ENCODE measurements at places on chromosomes 6 and 20.

DNA sequence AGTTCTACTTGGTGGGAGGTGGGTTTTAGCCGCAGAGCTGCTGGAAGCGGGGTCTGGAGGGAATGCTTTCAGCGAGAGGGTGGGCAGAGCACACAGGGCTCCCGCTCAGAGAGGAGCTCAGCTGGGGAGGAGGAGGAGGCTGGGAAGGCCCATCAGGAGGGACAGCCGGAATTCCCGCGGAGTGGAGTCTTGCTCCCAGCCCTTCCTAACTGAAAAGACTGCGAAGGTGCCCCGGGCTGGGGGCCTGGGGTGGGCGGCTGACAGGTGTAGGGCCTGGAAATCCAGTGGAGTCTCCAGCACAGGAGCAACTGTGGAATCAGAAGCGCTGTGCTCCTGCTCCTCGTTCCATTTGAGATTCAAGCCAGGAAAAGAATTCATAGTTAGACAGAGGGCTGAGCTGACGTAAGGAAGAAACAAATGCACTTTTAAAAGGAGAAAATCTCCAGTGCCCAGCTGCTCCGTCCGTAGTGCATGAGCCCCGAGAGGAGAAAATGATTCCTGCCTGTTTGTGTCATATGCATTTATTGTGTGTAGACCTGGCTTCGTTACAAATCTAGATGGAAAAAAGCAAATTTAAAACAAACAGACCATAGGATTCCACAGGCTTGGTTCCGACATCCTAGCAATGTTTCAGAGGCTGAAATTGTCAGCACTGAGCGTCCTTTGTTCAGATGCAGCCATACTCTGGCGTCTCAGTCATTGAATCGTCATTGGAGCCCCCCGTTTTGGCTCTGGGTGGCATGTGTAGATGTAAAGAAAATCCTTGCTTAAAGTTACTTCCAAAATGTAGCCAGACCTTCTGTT, 197.7 kb downstream of the SMOC2 start:
- no peak for DNase-seq
- no peak overlapping the region for H3K27ac ChIP-seq
- H3K36me3 ChIP-seq, result no peaks in the 10 kb centered on the region
- H3K27me3 ChIP-seq, result no peaks in the 10 kb centered on the region
- H3K4me3 ChIP-seq, result no peak overlapping the region
- no peaks in the 10 kb centered on the region for H3K4me1 ChIP-seq

DNA sequence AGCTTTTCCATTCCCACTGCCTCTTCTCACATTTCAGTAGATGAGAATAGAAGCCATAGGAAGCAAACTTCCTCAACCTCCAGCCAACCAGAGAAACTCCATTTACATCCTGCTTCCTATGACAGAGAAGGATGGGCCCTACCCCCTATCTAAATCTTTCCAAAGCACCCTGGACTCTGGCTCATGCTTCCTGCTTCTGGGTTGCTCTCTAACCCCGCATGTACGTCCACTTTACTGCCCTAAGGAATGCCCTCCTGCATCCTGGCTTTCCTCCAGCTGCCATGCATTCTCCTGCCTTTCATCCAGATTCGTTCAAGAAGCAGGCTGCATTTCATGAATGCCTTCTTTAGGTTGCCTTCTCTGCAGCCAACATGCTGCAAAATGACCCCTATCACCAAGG, 91.9 kb downstream of the FAM217A start:
- H3K27ac ChIP-seq, result no peak overlapping the region
- DNase-seq, result no peak
- H3K36me3 ChIP-seq, result peaks cover 5% of the 10 kb centered on the region
- H3K27me3 ChIP-seq, result no peaks in the 10 kb centered on the region
- H3K4me1 ChIP-seq, result peaks cover 9% of the 10 kb centered on the region

- H3K4me1 ChIP-seq, result peaks cover 33% of the 10 kb centered on the region
- H3K36me3 ChIP-seq, result peaks cover 10% of the 10 kb centered on the region
- DNase-seq, result no peak
- H3K27me3 ChIP-seq, result no peaks in the 10 kb centered on the region
- peak overlapping the region; percentile 98 for H3K27ac ChIP-seq
Observed at GRCh38 chr6:95578106-95578410, 723 bp downstream of the MANEA start.

DNA sequence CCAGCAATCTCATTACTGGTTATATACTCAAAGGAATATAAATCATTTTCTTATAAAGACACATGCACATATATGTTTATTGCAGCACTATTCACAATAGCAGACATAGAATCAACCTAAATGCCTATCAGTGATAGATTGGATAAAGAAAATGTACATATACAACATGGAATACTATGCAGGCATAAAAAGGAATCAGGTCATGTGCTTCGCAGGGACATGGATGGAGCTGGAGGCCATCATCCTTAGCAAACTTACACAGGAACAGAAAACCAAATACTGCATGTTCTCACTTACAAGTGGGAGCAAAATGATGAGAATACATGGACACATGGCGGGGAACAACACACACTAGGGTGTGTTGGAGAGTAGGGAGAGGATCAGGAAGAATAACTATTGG, 58.1 kb upstream of the FBXO30 start:
- DNase-seq, result no peak
- H3K36me3 ChIP-seq, result no peaks in the 10 kb centered on the region
- no peak overlapping the region for H3K4me3 ChIP-seq
- no peaks in the 10 kb centered on the region for H3K27me3 ChIP-seq
- H3K4me1 ChIP-seq, result peaks cover 5% of the 10 kb centered on the region

GRCh38 chr6:90478278-90478677, 108.6 kb downstream of the MAP3K7 start:
- H3K27ac ChIP-seq, result no peak overlapping the region
- no peak overlapping the region for H3K4me3 ChIP-seq
- H3K36me3 ChIP-seq, result no peaks in the 10 kb centered on the region
- DNase-seq, result no peak

GRCh38 chr20:1508574-1508973, 17.4 kb upstream of the SIRPB2 start:
- no peak overlapping the region for H3K27ac ChIP-seq
- H3K36me3 ChIP-seq, result no peaks in the 10 kb centered on the region
- peaks cover 15% of the 10 kb centered on the region for H3K27me3 ChIP-seq
- H3K4me3 ChIP-seq, result no peak overlapping the region
- no peaks in the 10 kb centered on the region for H3K4me1 ChIP-seq

- H3K27me3 ChIP-seq, result no peaks in the 10 kb centered on the region
- H3K27ac ChIP-seq, result no peak overlapping the region
- no peaks in the 10 kb centered on the region for H3K36me3 ChIP-seq
- H3K4me3 ChIP-seq, result no peak overlapping the region
Observed at GRCh38 chr6:162719528-162719927, 8.0 kb downstream of the PRKN start.

- H3K27me3 ChIP-seq, result no peaks in the 10 kb centered on the region
- H3K4me3 ChIP-seq, result no peak overlapping the region
- no peaks in the 10 kb centered on the region for H3K4me1 ChIP-seq
- no peaks in the 10 kb centered on the region for H3K36me3 ChIP-seq
- no peak for DNase-seq
Observed at GRCh38 chr6:146388736-146389364, 154.8 kb upstream of the RAB32 start.

DNA sequence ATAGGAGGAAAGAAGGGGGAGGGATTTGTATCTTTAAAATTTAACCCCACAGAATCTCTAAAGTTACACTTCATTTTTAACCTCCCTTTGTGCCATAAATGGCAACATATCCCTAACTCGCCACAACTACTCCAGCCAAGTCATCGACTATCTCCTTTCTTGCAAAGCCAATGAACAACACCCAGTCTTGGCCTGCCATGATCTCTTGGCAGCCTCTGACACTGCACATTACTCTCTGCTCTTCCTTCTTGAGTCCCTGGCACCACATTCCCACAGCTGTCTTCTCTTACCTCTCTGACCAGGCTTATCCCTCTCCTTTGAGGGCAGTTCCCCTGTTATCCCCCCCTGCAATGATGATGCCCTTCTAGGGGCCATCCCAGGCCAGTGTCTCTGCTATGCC, 42.5 kb downstream of the MBOAT1 start:
- no peaks in the 10 kb centered on the region for H3K27me3 ChIP-seq
- no peak for DNase-seq
- H3K4me1 ChIP-seq, result peaks cover 14% of the 10 kb centered on the region
- H3K27ac ChIP-seq, result no peak overlapping the region
- H3K36me3 ChIP-seq, result peaks cover 6% of the 10 kb centered on the region

DNA sequence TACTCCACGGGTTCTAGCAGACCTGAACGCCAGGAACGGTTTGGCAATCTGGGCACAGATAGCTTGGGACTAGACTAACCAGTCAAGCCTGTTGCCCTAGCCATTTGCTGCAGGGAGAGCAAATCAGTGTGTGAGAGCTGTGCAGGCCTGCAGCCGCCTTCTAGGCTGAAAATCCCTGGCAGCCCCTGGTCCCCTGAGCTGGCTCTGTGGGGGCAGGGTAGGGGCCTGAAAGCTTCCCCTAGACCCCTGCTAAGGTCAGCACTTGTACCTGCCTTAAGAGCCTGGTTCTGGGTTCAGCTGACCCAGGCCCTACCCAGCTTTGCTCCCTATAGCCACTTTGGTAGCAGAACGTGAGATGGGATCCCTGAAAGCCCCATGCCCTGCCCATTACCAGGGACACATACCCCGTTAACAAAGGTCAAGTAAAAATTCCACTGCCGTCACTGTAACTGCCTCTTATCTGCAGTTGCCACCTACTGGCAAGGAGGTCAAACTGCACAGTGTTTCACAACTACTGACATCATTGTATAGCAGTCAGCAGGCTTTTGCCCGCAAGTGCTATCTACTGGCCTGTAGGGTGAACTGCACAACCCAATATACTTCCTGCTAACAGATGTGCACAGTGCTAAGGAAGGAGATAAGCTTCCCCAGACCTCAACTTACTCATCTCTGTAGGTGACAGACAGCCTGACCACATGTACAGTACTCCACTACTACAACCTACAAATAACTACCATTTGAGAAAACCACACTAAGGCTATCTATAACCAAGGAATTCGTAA, 95.1 kb upstream of the OLIG3 start:
- H3K27ac ChIP-seq, result no peak overlapping the region
- no peaks in the 10 kb centered on the region for H3K4me1 ChIP-seq
- no peak for DNase-seq
- H3K27me3 ChIP-seq, result peaks cover 30% of the 10 kb centered on the region
- no peaks in the 10 kb centered on the region for H3K36me3 ChIP-seq

- no peaks in the 10 kb centered on the region for H3K27me3 ChIP-seq
- H3K4me1 ChIP-seq, result no peaks in the 10 kb centered on the region
- no peaks in the 10 kb centered on the region for H3K36me3 ChIP-seq
- no peak overlapping the region for H3K27ac ChIP-seq
- no peak overlapping the region for H3K4me3 ChIP-seq
Observed at GRCh38 chr20:11582060-11582459, 335.6 kb upstream of the BTBD3 start.

- H3K4me1 ChIP-seq, result peaks cover 20% of the 10 kb centered on the region
- H3K27ac ChIP-seq, result peak overlapping the region; percentile 86
- DNase-seq, result no peak
Observed at GRCh38 chr6:143059663-143060353, 881 bp upstream of the AIG1 start.

DNA sequence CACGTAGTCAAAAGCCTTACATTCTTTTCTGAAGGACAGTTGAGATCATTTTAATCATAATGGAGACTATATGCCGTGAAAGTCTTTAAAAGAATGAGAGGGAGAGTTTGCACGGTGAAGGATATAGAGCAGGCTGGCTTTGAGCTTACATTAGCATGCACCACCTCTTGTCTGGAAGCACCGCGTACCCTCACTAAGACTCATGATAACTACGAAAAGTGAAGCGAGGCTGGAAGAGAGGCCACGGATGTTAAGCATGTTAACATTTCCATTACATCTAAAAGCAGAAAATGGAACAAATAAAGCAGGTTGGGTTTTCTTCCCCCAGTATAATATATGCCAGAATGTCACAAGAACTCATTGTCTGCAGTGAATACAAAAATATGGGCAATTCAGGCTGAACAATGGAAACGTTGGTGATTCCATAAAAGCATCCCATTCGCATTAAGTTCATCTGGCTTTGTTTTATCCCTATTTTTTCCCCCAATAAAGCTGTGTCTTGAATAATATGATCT, 40.6 kb upstream of the NKX2-2 start:
- peaks cover 15% of the 10 kb centered on the region for H3K27me3 ChIP-seq
- DNase-seq, result no peak
- H3K27ac ChIP-seq, result no peak overlapping the region
- no peaks in the 10 kb centered on the region for H3K36me3 ChIP-seq
- H3K4me3 ChIP-seq, result no peak overlapping the region

GRCh38 chr6:43278524-43279078, 19.5 kb upstream of the SLC22A7 start:
- H3K4me3 ChIP-seq, result no peak overlapping the region
- no peak overlapping the region for H3K27ac ChIP-seq
- peaks cover 20% of the 10 kb centered on the region for H3K4me1 ChIP-seq
- DNase-seq, result no peak

DNA sequence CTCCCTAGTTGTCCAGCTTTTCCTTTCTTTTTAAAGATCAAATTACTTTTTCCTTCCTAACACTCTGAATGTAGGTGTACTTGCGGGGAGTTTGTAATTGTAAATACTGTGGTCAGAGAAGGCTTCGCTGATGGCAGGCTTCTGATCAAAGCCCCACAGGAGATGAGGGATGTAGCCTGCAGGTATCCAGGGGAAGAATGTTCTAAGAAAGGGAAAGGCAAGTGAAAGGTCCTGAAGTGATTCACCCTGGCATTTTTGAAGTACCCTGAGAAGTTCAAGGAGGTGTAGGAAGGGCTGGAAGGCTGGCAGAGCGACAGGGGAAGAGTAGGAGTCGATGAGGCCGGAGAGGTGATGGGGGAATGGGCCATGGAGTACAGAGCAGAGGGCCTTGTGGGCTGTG, 38.2 kb upstream of the CCN6 start:
- H3K4me3 ChIP-seq, result no peak overlapping the region
- H3K4me1 ChIP-seq, result no peaks in the 10 kb centered on the region
- H3K36me3 ChIP-seq, result no peaks in the 10 kb centered on the region

DNA sequence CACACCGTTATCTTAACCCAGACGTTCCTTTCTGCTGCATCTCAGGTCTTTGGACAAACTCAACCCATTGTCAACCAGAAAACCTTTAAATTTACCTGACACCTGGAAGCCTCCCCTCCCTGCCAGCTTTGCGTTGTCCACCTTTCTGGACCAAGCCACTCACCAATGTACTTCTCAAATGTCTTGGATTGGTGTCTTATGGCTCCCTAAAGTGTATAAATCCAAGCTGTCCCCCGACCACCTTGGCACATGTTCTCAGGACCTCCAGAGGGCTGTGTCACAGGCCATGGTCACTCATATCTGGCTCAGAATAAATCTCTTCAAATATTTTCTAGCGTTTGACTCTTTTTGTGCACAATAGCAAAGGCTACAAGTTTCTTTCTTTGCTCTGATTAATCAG, 250.0 kb downstream of the DLL1 start:
- no peaks in the 10 kb centered on the region for H3K36me3 ChIP-seq
- no peak for DNase-seq
- no peak overlapping the region for H3K27ac ChIP-seq

- no peak overlapping the region for H3K4me3 ChIP-seq
- no peak for DNase-seq
- peaks cover 2% of the 10 kb centered on the region for H3K27me3 ChIP-seq
- no peaks in the 10 kb centered on the region for H3K36me3 ChIP-seq
- H3K4me1 ChIP-seq, result no peaks in the 10 kb centered on the region
Observed at GRCh38 chr6:83273596-83273995, 80.4 kb downstream of the RWDD2A start.

- peaks cover 4% of the 10 kb centered on the region for H3K4me1 ChIP-seq
- H3K27ac ChIP-seq, result no peak overlapping the region
- H3K27me3 ChIP-seq, result no peaks in the 10 kb centered on the region
- H3K4me3 ChIP-seq, result no peak overlapping the region
- no peak for DNase-seq
Observed at GRCh38 chr20:50866036-50866685, 65.1 kb downstream of the ADNP start.

Measured in activated B cell treated with CpG ODN at 0.5 μM for 24 hours (primary cell).